ENCODE measurements at places on chromosomes 7 and 10.

DNA sequence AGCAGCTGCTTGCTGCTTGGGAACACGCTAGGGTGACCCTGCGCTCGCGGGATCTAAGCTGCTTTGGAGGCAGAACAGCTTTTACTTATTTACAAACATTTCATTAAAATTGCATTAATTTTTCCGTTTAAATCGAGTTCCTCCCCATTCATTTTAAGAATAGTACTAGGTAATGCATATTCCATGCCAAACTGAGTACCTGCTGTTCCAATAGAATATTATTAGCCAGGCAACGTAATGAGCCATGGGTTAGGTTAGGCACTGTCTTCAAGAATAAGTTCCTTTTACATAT is 860 bp downstream of the EXOC6 start:
- DNase-seq, result no peak

DNA sequence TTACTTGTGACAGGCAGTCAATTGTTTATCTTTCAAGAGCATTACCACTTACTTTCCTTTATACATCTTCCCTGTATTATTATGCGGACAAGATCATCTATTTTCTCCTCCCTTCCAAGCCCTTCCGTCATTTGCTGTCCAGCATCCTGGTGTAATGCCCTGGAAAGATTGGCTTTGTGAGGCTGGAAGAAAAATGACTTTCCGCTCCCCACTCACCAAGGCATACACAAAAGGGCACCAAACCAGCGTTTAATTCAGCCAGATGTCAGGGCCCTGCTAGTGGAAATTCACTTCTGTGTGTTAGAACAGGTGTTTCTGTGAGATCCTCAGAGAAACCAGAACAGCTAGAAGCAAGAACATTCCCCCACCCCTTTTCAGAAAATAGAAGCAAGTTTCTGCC is 128.1 kb upstream of the NANOS1 start:
- DNase-seq, result no peak

DNA sequence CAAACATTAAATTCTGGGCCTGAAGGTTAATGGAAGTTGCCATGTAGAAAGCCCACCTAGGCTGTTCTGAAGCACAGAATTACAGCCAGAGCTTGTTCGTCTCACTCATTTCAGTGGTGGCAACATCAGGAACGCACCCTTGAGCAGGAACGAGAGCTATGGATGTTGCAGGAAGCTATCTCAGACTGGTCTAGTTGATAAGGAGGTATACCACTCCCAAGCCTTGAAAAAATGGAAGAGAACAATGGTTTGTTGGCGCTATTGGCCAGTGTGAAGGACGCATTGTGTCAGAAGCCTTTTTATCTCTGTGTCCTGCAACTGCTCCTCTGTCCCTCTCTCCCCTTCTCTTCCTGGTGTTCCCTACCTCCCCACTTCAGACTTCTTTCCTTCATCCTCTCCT is 60.9 kb upstream of the RAPGEF5 start:
- DNase-seq, result no peak

DNA sequence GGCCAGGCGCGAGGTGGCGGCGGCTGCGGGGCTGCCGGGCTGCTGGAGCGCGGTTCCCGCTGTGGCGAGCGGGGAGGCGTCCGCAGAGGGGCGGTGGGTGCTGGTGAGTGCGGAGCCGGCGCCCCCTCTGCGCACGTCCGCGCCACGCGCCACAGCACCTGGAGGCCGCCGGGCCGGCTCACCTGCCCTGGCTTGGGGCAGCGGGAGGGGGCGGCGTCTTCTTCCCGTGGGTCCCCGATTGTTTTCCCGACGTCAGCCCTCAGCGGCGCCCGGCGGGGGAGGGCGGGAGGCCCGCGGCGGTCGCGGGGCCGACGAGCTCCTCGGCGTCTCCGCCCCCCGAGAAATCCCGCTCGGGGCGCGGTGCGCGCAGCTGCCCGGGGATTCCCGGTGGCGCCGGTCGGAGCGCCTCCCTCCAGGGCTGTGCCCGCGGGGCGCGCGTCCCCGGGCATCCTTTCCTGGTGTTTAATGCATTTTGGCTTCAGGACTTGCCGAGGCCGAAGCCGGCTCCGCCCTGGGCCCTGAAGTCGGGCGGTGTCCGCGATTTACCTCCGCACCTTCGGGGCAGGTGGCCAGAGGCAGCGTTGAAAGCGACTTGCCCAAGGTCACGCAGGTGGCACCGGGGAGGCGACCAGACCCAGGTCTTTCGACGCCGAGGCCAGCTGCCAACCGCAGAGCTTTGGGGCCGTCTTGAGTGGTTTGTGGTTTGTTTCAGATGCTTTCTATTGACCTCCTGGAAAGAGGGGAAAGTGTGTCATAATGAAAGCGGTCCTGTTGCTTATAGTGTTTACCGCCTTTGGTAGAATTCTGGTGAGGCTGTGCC is 561 bp downstream of the PLEKHA1 start:
- peak; percentile 62 for DNase-seq

DNA sequence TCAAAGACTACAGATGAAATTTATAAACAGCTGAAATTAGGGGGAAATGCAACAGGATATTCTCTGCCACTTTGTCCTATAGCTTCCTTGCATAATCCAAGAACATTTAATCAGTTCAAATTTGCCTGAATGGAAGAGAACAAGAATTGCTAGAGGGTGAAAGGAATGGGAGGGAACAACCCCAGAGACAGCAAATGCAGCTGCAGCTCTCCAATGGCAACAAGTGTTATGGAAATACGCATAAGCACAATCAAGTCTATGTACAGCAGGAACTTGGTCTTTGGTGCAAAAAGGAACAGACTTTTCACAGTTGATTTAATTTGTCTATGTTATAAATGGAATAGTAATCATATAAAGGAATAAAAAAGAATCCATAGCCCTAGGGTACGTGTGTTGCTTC is 269.0 kb upstream of the ETV1 start:
- no peak for DNase-seq

DNA sequence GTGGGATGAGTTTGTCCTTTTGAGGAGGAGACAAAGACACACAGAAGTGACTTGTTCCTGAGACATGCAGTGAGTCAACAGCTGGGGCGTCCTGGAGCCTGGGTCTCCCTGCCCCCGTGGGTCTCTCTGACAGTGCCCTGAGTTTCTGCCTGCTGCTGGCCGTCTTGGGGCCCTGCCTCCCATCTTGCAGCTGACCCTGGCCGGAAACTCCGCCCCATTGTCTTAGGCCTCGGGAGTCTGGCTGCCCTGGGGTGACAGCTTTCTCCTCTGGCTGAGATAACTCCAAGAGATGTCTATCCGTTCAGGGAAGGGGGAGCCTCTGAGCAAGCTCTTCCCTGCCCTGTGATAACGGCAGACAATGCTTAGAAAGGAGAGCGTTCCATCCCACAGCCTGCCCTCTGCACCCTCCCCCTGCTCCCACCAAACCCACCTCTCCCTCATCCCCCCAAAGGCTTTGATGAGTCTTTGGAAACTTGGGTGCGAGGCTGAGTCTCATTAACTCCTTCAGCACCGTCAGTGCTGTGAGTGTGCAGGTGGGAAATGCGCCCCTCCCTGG is 69.5 kb upstream of the PODXL start:
- no peak for DNase-seq

GRCh38 chr7:33433357-33433756 is 304.0 kb downstream of the BBS9 start:
- DNase-seq, result no peak
